Pancreas (tissue), 10 donors: ENCODE measurements at places on chromosomes 1 and 21. TPM values are rescaled to one million over a fixed set of nuclear protein-coding genes. Genes with fewer than 3 reads are reported as not detected.

The ADGRL2 gene
- total RNA-seq, result 5.6 TPM

DNA sequence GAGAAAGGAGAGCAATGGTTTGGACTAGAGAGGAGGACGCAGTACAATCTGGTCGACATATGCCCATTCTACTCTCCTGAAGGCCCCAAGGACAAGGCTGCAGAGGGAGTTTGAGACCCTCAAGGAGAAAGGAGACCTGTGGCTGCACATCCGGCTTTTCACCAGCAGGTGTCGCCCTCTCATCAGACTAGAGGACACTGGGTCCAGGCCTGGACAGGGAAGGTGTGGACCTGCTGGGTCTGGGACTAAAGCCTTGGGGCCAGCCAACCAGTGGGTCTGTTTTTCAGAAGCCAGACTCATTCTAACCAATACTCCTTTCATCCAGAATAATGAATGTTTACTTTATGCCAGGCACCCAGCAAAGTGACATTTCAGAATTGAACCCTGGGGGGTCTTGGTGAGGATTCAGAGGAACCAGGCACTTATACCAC, 5.0 kb downstream of the SRARP start:
- H3K27me3 ChIP-seq, result no peaks in the 10 kb centered on the region
- peak; percentile 91 for DNase-seq
- H3K4me3 ChIP-seq, result no peak overlapping the region
- H3K36me3 ChIP-seq, result no peaks in the 10 kb centered on the region
- H3K4me1 ChIP-seq, result peaks cover 7% of the 10 kb centered on the region

DNA sequence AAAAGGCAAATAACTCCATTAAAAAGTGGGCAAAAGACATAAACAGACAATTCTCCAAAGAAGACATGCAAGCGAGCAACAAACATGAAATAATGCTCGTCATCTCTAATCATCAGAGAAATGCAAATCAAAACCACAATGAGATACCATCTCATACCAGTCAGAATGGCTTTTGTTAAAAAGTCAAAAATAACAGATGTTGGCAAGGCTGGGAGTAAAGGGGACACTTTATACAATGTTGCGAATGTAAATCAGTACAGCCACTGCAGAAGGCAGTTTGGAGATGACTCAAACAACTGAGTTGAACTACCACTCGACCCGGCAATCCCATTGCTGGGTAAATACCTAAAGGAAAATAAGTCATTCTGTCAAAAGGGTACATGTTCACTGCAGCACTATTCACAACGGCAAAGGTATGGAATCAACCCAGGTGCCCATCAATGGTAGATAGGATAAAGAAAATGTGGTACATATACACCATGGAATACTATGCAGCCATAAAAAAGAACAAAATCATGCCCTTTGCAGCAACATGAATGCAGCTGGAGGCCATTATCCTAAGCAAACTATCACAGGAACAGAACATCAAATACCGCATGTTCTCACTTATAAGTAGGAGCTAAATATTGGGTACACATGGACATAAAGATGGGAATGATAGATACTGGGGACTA, 25.9 kb downstream of the TSPAN2 start:
- H3K27ac ChIP-seq, result no peak overlapping the region
- H3K4me3 ChIP-seq, result no peak overlapping the region
- DNase-seq, result no peak

GRCh38 chr1:77473690-77474089, 191.9 kb downstream of the AK5 start:
- no peaks in the 10 kb centered on the region for H3K27me3 ChIP-seq
- no peaks in the 10 kb centered on the region for H3K4me1 ChIP-seq
- DNase-seq, result no peak
- H3K36me3 ChIP-seq, result no peaks in the 10 kb centered on the region
- H3K4me3 ChIP-seq, result no peak overlapping the region

The KCNQ4 gene
- total RNA-seq, result 0.35 TPM

- H3K27ac ChIP-seq, result no peak overlapping the region
- no peaks in the 10 kb centered on the region for H3K4me1 ChIP-seq
- no peak overlapping the region for H3K4me3 ChIP-seq
Measured at GRCh38 chr1:55318116-55318817, 103.1 kb upstream of the USP24 start.

GRCh38 chr1:224545571-224545970, 70.5 kb upstream of the CNIH3 start:
- H3K4me3 ChIP-seq, result no peak overlapping the region
- H3K36me3 ChIP-seq, result no peaks in the 10 kb centered on the region
- no peak for DNase-seq
- H3K4me1 ChIP-seq, result peaks cover 8% of the 10 kb centered on the region
- no peak overlapping the region for H3K27ac ChIP-seq
- no peaks in the 10 kb centered on the region for H3K27me3 ChIP-seq

- no peak for DNase-seq
- no peaks in the 10 kb centered on the region for H3K4me1 ChIP-seq
- H3K36me3 ChIP-seq, result no peaks in the 10 kb centered on the region
- no peak overlapping the region for H3K27ac ChIP-seq
- no peak overlapping the region for H3K4me3 ChIP-seq
- H3K27me3 ChIP-seq, result no peaks in the 10 kb centered on the region
Measured at GRCh38 chr1:70475023-70475422, 64.0 kb downstream of the CTH start.

The NBPF6 gene
- total RNA-seq, result not detected

The SPATA46 gene
- total RNA-seq, result not detected

The PLA2G4A gene
- 2.0 TPM for total RNA-seq

DNA sequence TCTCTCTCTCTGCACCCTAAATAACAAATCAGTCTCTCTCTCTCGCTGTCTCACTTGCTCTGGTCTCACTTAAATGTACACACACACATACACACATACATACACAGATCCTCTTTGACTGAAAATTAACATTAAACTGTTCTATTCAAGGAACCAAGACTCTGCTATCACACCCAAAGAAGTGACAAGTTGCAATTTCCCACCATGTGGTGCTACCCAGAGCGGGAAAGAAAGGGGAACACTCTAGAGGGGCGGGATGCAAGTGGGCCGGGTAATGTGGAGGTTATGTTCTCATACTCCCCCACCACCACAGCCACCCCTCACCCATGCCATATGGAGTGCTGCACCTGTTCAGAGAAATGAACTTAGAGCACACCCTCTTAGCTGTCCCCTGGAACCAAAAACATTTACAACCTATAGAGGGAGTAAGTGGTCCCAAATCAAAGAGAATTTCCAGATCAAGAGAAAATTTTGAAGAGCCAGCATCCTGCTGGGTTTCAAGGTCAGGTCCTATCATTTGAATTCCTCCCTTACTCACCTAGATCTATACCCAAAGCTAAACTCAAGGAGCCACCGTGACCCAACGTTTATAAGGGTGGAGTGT, 319.4 kb downstream of the BRINP2 start:
- no peaks in the 10 kb centered on the region for H3K27me3 ChIP-seq
- no peak for DNase-seq
- H3K4me1 ChIP-seq, result no peaks in the 10 kb centered on the region
- H3K36me3 ChIP-seq, result no peaks in the 10 kb centered on the region

The CYP4A11 gene
- 0.26 TPM for total RNA-seq

The ADGRL4 gene
- 4.0 TPM for total RNA-seq

- no peaks in the 10 kb centered on the region for H3K27me3 ChIP-seq
- H3K4me1 ChIP-seq, result no peaks in the 10 kb centered on the region
- H3K27ac ChIP-seq, result no peak overlapping the region
- H3K4me3 ChIP-seq, result no peak overlapping the region
- H3K36me3 ChIP-seq, result no peaks in the 10 kb centered on the region
Measured at GRCh38 chr1:223062177-223062576, 80.9 kb downstream of the TLR5 start.

GRCh38 chr1:69567652-69568420, at the start of gene LRRC7:
TSS of gene LRRC7 (plus strand) at chr1:69567922. CDS start at chr1:69568640, 718 bp downstream.
- H3K4me1 ChIP-seq, result no peaks in the 10 kb centered on the region
- H3K4me3 ChIP-seq, result peak within 1 kb of the TSS; percentile 45
- H3K27ac ChIP-seq, result no peak within 1 kb of the TSS
- no peak for DNase-seq

- H3K27ac ChIP-seq, result no peak overlapping the region
- H3K27me3 ChIP-seq, result no peaks in the 10 kb centered on the region
- no peak overlapping the region for H3K4me3 ChIP-seq
- H3K36me3 ChIP-seq, result no peaks in the 10 kb centered on the region
- DNase-seq, result no peak
- no peaks in the 10 kb centered on the region for H3K4me1 ChIP-seq
Measured at GRCh38 chr1:87305151-87305550, 23.5 kb upstream of the LMO4 start.

- H3K27ac ChIP-seq, result no peak overlapping the region
- peaks cover 70% of the 10 kb centered on the region for H3K36me3 ChIP-seq
- no peak for DNase-seq
Measured at GRCh38 chr1:8867878-8868567, 10.5 kb downstream of the ENO1 start.

GRCh38 chr1:180923021-180923841, 10.5 kb downstream of the KIAA1614 start:
- no peak overlapping the region for H3K27ac ChIP-seq
- no peaks in the 10 kb centered on the region for H3K4me1 ChIP-seq
- no peak for DNase-seq
- H3K4me3 ChIP-seq, result no peak overlapping the region

DNA sequence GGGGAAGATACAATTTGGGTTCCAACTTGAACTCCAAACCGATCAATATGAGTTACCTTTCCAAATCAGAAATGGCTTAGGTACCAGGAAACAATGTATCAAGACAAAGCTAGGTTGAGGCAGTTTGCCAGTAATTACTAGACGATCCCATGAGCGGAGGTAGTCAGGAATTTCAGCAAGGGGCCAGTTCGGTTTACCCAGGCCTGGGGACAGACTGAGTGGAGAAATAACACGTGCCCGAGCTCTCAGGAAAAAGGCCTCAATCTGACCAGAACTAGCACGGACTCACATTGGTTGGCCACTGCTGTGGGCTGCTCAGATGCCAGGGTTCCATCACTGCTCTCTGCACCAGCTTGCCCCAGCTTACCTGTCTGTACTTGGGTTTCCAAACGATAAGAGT, 15.3 kb downstream of the CLSTN1 start:
- H3K36me3 ChIP-seq, result no peaks in the 10 kb centered on the region
- H3K27me3 ChIP-seq, result no peaks in the 10 kb centered on the region
- H3K27ac ChIP-seq, result peak overlapping the region; percentile 71
- DNase-seq, result no peak
- H3K4me1 ChIP-seq, result peaks cover 45% of the 10 kb centered on the region

DNA sequence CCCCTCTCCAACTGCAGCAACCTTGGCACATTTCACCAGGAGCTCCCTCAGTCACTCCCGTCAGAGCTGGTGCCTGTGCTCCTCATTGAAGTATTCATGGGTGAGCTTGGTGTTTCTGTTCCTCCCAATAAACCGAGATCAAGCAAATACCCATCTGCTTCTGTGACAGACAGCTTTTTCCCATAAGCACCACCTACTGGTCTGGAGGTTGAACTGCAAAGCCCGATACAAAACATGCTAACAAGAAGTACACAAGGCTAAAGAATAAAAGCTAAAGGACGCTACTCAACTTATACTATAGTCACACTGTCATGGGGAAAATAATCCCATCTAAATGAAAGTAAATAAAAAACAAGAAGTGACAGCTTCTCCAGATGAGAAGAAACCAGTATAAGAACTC, 111.9 kb upstream of the C21orf91 start:
- no peak for DNase-seq
- H3K4me1 ChIP-seq, result no peaks in the 10 kb centered on the region
- no peaks in the 10 kb centered on the region for H3K36me3 ChIP-seq
- no peak overlapping the region for H3K4me3 ChIP-seq
- H3K27me3 ChIP-seq, result no peaks in the 10 kb centered on the region

The CCDC190 gene
- not detected for total RNA-seq

GRCh38 chr1:205588636-205589035, 43.2 kb downstream of the ELK4 start:
- H3K27me3 ChIP-seq, result no peaks in the 10 kb centered on the region
- no peak overlapping the region for H3K27ac ChIP-seq
- no peaks in the 10 kb centered on the region for H3K4me1 ChIP-seq
- DNase-seq, result no peak
- H3K36me3 ChIP-seq, result no peaks in the 10 kb centered on the region

GRCh38 chr1:33141781-33142180, 40.1 kb downstream of the TRIM62 start:
- no peak overlapping the region for H3K4me3 ChIP-seq
- H3K27ac ChIP-seq, result no peak overlapping the region
- DNase-seq, result no peak
- H3K4me1 ChIP-seq, result no peaks in the 10 kb centered on the region
- H3K36me3 ChIP-seq, result no peaks in the 10 kb centered on the region

DNA sequence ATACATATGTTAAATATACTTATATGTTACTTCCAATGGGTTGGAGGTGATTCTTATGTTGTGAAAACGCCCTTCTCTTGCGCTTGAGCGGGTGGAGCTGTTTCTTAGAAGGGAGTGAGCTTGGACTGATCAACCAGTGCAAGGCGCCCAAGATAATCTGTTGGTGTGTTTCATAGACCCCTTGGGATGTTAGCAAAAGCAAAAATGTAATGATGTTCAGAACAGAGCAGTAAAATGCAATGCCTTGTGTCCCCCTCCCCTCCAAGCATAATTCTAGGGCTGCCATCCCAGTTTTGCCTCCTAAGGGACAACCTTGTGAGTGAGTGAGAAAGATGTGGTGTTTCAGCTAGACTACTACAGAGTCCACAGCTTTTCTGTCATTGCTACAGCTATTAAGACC, 6.2 kb upstream of the CD34 start:
- H3K27ac ChIP-seq, result no peak overlapping the region
- H3K4me3 ChIP-seq, result no peak overlapping the region
- no peaks in the 10 kb centered on the region for H3K27me3 ChIP-seq
- no peak for DNase-seq

DNA sequence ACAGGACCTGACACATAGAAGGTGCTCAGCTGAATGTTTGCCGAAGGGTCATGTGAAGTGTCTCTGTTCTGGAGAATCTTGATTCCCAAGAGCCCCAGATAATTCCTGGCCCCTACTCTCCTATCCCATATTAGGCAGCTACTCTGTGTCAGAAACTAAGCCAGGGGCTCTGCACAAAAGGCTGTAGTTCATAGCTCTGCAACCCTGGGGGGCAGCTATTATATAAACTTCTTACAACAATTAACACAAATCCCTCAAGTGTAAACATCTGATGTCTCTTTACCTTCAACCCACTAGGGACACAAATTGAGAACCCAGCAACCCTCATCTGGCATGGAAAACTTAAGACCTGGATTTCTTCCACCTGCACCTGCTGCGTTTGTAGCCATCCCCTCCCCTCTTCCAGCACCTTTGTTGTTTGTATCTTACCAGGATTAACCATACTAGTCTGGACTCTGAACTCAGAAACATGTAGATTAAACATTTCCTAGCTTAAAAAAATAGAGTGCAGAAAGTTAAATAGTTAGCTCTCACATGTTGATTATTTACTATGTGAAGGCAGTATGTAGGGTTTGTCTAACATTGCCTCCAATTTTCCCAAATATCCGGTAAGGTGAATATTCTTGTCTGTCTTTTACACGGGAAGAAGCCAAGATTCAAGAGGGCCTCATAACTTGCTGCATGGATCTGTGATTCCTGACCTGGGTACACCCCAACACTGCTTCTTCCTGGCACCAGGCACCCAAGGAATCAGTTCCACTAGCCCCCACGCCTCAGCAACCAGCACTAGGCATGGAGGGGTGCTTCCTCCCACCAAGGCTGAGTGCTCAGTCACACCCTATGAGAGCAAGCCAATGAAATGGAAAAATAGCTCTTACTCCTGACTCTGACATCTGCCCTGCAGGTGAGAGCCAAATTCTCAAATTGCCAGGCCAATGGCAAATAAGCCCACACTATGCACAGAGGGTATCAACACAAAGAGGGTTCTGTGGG, 220.7 kb upstream of the HOOK1 start:
- no peak overlapping the region for H3K4me3 ChIP-seq
- no peaks in the 10 kb centered on the region for H3K27me3 ChIP-seq
- DNase-seq, result peak; percentile 29
